WTC11 (cell line): ENCODE measurements at places on chromosomes 13 and 19.

DNA sequence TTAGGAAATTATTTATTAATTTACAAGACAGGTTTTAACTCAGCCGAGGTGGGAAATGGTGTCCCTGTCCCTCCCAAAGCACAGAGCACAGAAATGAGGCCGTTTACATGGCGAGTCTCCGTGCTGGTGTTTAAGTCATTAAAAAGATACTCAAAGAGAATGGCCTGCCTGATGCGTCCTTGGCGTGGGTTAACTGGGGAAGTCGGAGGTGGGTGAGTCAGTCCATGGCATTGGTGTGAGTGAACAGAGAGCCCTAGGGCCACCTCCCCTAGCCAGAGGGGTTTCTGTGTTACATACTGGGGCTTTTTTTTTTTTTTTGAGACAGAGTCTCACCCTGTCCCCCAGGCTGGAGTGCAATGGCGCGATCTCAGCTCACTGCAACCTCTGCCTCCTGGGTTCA, 3.9 kb downstream of the FEM1A start:
- no peak for DNase-seq
- no peaks in the 10 kb centered on the region for H3K27me3 ChIP-seq
- H3K27ac ChIP-seq, result peak overlapping the region; percentile 27; the same call in 1 of the 2 replicates
- peaks cover 14% of the 10 kb centered on the region for H3K4me1 ChIP-seq
- peaks cover 21% of the 10 kb centered on the region for H3K36me3 ChIP-seq
- H3K4me3 ChIP-seq, result no peak overlapping the region

DNA sequence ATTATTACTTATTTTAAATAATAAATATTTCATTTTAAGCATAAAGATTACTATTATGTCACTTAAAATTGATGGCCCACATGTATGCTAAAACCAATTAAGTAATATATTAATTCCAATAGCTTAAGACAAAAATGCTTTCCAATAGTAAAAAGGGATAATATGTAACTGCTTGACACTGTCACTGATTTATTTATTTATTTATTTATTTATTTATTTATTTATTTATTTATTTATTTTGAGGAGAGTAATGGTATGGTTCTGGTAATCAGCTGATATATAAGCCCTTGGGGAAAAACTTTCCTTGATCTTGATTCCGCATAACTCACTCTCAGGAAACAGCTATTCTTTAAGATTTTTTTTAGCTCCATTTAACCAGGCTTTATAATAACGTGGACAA, 903.0 kb upstream of the ATXN8OS start:
- H3K4me3 ChIP-seq, result no peak overlapping the region
- no peaks in the 10 kb centered on the region for H3K27me3 ChIP-seq
- peaks cover 12% of the 10 kb centered on the region for H3K36me3 ChIP-seq

GRCh38 chr19:6767081-6767356, 216 bp downstream of the SH2D3A start:
- peaks cover 3% of the 10 kb centered on the region; the same call in 1 of the 2 replicates for H3K36me3 ChIP-seq
- H3K27me3 ChIP-seq, result no peaks in the 10 kb centered on the region; the same call in 1 of the 2 replicates
- DNase-seq, result no peak
- peak overlapping the region; percentile 100 for H3K27ac ChIP-seq
- peak overlapping the region; percentile 89 for H3K4me3 ChIP-seq

GRCh38 chr19:3387645-3388589, 21.5 kb downstream of the NFIC start:
- H3K27ac ChIP-seq, result no peak overlapping the region
- peaks cover 9% of the 10 kb centered on the region; the same call in 1 of the 2 replicates for H3K27me3 ChIP-seq
- no peaks in the 10 kb centered on the region for H3K36me3 ChIP-seq
- no peak for DNase-seq
- H3K4me3 ChIP-seq, result no peak overlapping the region

DNA sequence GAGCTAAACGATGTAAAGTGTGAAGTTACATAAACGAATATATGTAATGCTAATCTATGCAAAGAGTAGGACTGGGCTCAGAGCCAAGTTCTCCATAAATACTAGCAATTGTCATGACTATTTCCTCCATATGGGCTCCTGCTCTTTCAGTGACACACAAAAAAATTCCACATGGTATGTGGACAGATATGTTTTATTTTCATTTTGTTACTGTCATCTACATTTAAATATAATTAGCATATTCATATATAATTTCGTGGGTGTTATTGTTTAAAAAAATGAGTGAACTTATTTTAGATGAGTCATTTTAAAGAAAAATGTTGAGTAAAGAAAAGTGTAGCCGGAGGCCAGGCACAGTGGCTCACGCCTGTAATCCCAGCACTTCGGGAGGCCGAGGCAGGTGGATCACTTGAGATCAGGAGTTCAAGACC, 5.0 kb upstream of the IGSF23 start:
- H3K27ac ChIP-seq, result 0 out of 2 replicates have a peak overlapping the region, but pooled peaks have one; percentile 39
- DNase-seq, result no peak
- peaks cover 42% of the 10 kb centered on the region for H3K4me1 ChIP-seq
- no peaks in the 10 kb centered on the region for H3K27me3 ChIP-seq
- no peaks in the 10 kb centered on the region for H3K36me3 ChIP-seq

DNA sequence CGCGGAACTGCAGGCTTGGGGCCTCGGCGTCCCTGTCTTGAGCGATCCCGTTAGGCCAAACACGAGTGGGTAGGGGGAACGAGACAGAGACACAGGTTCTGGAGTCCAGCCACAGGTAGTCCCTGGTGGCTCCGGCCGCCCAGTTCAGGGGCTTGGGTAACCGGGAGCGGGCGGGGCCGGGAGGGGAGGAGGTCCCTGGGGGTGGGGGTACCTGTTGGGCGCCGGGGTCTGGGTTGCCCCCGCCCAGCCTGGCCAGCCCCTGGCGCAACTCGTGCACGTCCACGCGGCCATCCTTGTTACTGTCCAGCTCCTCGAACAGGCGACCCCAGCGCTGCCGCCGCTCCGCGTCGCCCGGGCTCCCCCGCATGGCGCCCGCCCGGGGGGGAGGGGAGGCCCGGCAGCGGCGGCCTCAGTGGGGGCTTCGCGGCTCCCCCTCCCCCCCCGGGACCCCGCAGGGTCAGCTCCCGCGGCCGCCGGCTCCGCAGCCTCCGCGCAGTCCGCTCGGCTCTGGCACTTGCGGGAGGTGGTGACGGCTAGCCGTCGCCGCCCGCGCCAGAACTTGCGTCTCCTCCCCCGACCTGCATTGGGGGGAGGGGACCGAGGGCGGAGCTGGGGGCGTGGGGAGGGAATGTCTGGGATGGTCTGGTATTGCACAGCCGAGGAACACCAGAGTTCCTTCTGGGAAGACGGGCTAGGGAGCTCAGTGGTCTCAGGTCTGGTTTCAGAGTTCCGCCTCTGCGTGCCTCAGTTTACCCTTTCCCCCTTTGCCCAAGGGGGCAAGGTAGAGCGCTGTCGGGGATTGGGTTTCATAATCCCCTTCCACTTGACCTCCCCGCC, at the start of gene SLC25A23:
Gene SLC25A23 (minus strand): TSS at position 531 of the 837 bp plus-strand sequence. CDS start 164 bp downstream, at position 367.
- H3K27me3 ChIP-seq, result peaks cover 13% of the 10 kb centered on the region
- DNase-seq, result peak; percentile 79
- H3K36me3 ChIP-seq, result peaks cover 18% of the 10 kb centered on the region
- peak within 1 kb of the TSS; percentile 98 for H3K4me3 ChIP-seq
- peak within 1 kb of the TSS; percentile 99 for H3K27ac ChIP-seq

DNA sequence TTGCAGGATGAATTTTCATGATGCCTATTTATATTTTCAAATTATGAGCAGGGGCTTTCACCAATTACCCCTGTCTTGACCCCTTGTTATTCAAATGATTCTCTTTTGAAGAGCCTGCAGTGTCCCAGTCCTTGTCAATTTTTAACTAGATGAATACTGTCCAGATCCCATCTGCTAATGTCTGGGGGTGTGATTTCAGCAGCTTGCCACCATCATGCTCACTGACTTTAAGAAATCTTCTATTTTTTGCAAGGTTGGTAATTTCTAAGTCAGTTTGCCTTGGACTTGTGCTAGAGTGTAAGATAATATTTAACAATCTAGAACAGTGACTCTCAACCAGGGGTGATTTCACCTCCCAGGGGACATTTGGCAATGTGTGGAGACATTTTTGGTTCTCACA, 106.0 kb downstream of the CACNA1A start:
- H3K27me3 ChIP-seq, result no peaks in the 10 kb centered on the region
- no peak for DNase-seq
- no peak overlapping the region for H3K27ac ChIP-seq

DNA sequence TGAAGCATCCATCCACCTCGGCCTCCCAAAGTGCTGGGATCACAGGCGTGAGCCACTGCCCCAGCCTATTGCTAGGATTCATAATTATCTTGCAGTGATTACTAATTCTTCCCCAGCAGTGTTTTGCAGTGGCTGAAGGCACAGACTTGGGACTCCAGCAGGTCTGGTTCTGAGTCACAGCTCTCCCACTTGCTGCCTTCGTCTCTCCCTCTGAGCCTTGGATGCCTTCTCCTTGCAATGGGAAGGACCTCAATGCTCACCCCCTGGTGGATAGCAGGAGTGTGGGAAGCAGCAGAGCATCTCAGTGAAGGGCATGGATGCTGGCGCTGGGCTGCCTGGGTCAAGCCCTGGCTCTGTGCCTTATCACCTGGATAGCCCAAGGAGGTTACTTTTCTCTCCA, 37.6 kb upstream of the SHKBP1 start:
- peaks cover 14% of the 10 kb centered on the region for H3K27me3 ChIP-seq
- H3K4me3 ChIP-seq, result no peak overlapping the region
- DNase-seq, result no peak
- no peak overlapping the region for H3K27ac ChIP-seq
- no peaks in the 10 kb centered on the region for H3K4me1 ChIP-seq
- H3K36me3 ChIP-seq, result no peaks in the 10 kb centered on the region

DNA sequence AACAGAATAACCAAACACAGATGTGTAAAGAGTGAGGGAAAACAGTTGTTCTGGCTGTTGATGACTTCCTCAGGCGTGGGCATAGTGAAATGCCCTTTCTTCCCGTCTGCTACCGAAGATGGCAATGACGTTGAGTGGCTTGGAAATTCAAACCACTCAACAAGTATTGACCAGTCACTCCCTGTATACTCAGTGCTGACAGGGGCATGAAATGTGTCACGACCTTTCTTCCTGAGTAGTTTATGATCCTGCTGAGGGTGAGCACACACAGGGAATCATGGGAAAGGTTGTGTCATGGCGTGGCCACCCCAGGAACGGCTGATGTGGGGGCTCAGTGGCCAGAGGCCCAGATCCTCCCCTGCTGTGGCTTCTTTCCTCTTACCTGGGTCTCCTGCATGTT, 87.8 kb upstream of the C1QTNF9B start:
- no peak overlapping the region for H3K27ac ChIP-seq
- H3K4me1 ChIP-seq, result peaks cover 4% of the 10 kb centered on the region
- peaks cover 4% of the 10 kb centered on the region for H3K27me3 ChIP-seq
- H3K36me3 ChIP-seq, result no peaks in the 10 kb centered on the region
